Panc1 (cell line): ENCODE measurements at places on chromosomes 5 and 9. TPM values are rescaled to one million over a fixed set of nuclear protein-coding genes. Genes with fewer than 3 reads are reported as not detected.

The CDH12 gene
- not detected for total RNA-seq

DNA sequence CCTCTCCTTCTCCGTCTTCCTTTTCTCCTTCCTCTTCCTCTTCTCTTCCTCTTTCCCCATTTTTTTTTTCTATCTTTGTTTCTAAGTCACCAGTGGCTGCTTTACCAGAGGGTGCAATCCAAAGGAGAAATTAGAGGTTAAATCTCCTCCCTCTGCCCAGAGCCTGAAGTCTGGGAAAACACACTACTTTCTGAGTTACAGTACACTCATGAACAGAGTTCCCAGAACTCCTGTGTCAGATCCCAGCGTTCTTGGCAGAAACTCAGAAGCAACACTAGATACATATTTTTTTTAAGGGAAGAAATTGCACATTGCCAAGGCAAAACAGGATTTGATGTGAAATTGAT lies 189.0 kb downstream of the SNCAIP start:
- no peak for DNase-seq

The TMEM174 gene
- not detected for total RNA-seq

- no peak for DNase-seq
Measured at GRCh38 chr5:78567617-78568016, 81.0 kb downstream of the LHFPL2 start.
